Activated CD8-positive, alpha-beta T cell treated with anti-CD3 and anti-CD28 coated beads for 36 hours (primary cell): ENCODE measurements at places on chromosomes 2 and 18.
A peak's percentile ranks its signal among the peaks of the same experiment; 100 is the strongest.

DNA sequence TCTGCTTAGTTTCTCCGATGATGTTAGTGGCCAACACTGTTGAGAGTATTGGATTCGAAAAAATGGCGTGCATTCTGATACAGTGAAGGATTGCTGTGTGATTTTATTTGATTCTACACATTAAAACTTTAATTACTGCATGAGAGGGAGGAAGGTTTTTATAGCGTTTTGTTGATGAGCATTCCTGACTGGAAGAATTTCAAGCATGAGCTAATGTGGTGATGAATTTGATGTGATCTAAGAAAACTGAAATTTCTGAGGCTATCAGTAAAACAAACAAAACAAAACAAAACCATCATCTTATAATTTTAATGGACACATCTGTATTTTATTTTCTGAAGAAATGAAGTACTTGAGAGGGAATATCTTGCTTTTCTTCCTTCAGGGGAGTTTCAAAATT is 59.6 kb downstream of the ITGB6 start:
- DNase-seq: no peak

- DNase-seq: no peak
Observed at GRCh38 chr2:206158563-206159345, 490 bp downstream of the NDUFS1 start.

GRCh38 chr2:237192881-237193280 is 107.2 kb downstream of the COPS8 start:
- no peak for DNase-seq

DNA sequence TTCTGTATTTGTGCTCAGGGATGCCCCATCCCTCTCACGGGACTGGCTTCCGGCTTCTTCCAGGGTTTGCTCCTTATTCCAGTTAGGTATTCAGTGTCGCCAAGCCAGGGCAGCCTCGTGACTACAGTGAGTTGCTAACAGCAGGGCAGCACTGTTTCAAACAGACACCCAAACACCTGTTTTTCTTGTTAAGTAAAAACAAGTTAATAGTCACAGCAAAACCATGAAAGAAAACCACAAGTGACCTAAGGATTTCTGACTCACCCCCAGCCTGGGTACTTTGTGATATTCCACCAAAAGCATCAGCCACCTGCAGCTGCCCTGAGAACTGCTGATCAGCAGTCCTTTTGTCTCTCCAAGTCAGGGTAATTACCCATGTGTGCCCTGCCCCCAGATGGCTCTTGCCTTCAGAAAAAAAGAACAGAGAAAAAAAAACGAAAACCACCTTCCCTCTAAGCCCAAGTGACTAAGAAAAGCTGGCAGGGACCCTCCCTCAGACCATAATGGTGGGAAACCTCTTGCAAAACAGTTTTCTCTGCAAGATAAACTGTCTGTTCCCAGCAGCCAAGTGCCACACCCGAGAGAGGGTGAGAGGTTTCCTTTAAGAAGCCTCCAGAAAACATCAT is 178.2 kb downstream of the ANAPC1 start:
- peak; percentile 79 for DNase-seq

DNA sequence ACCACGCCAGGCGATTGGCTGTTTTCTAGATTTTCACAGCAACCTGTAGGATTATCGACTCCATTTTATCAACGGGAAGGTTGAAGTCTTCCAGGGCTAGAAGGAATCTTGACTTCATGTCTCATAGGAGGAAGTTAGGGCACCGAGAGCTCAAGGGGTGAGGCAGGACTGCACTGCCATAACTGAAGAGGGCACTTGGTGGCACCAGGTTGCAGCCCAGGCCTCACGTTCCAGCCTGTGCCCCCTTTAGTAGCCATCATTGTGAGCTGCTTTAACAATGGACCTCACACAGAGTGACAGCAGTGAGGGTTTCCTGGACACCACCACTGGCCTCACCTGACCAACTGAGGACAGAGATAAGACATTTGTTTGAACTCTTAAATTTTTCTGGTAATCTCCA is 22.9 kb upstream of the RPL37A start:
- DNase-seq: no peak
